ENCODE measurements at places on chromosomes 6 and 20. TPM values are rescaled to one million over a fixed set of nuclear protein-coding genes. Genes with fewer than 3 reads are reported as not detected.

DNA sequence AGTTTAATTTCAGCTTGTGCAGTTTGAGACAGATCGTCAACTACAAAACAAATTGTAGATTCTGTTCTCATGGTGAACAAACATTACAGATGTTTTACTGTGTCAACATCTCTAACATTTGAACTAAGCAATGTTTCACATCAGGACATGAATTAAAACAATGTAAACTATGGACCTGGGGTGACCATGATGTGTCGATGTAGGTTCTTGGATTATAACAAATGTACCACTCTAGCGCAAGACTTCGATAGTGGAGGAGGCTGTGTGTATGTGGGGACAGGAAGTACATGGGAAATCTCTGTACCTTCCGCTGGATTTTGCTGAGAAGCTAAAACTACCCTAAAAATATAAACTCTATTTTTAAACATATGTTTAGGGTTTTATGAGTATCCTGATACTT lies 17.1 kb downstream of the HIVEP2 start:
- DNase-seq = no peak

DNA sequence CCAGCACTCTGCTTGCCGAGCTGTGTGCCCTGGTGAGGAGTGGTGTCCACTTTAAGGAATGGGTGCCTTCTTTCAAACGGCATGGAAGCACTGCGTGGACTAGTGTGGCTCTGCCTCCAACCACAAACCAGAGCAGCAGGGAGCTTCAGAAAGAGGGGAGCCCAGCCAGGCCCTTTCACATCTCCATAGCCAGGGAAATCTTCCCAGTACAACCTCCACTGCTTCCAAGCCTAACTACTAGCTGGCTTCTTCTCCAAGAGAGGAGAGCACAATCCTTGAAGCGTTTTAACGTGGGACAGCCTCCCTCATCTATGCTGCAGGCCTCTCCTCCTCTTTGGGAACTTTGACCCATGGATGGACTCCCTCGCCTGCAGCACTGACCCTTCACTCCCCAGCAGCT lies 26.7 kb downstream of the TNXB start:
- DNase-seq = no peak

GRCh38 chr20:20399531-20400500 lies 31.9 kb downstream of the INSM1 start:
- no peak for DNase-seq

DNA sequence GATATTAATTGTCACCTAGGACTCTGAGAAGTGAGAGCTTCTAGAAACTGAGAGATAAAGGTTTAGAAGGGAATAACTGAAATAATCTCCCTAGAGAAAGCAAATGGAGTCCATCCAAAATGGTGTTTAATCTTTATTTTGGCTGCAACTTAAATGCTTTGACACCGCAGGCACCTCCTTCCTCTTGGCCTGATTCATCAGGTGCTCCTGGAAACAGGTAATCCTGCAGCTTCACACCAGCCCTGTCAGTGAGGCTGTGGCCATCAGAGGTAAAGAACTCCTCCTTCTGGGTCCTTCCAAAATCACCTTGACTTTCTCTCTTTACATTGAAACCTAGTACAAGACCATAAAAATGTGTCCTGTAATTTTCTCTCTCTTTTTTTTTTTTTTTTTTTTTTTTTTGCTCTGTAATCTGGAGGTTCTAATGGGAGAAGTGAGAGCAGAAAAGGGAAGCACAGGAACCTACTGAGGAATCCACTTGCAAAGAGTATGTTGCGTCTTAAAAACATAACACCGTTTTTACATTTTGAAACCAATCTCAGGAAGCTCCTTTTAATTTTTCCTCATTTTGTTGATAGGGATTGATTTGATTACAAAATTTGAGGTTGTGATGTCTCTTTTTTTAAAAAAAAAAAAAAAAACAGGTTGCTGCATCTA lies 124.2 kb downstream of the LRRC1 start:
- no peak for DNase-seq

- no peak for DNase-seq
Measured at GRCh38 chr6:4322846-4323309, 187.5 kb upstream of the ECI2 start.

Gene GLYATL3
- not detected for total RNA-seq

Gene OR5V1
- total RNA-seq = not detected

Gene SLC17A3
- total RNA-seq = not detected

All from chondrocyte (in vitro differentiated cells).